ENCODE measurements at places on chromosomes 11 and 22. TPM values are rescaled to one million over a fixed set of nuclear protein-coding genes. Genes with fewer than 3 reads are reported as not detected.

The CCDC117 gene
- polyA plus RNA-seq: 20.8 TPM

The GPR83 gene
- polyA plus RNA-seq: 0.15 TPM

The CRYBA4 gene
- not detected for polyA plus RNA-seq

The OR52A1 gene
- not detected for polyA plus RNA-seq

The TMEM151A gene
- polyA plus RNA-seq: not detected

The NCR3LG1 gene
- polyA plus RNA-seq: 0.23 TPM

The WNT11 gene
- polyA plus RNA-seq: 25.2 TPM

The FXYD2 gene
- polyA plus RNA-seq: 0.95 TPM

The DUSP8 gene
- polyA plus RNA-seq: 20.5 TPM

The IGSF9B gene
- polyA plus RNA-seq: 8.4 TPM

The SPTBN2 gene
- 23.2 TPM for polyA plus RNA-seq

GRCh38 chr11:126607776-126608541, 252.5 kb downstream of the ST3GAL4 start:
- no peak for DNase-seq

- DNase-seq: peak; percentile 81
Measured at GRCh38 chr11:64894070-64894811, 15.8 kb upstream of the EHD1 start.

DNA sequence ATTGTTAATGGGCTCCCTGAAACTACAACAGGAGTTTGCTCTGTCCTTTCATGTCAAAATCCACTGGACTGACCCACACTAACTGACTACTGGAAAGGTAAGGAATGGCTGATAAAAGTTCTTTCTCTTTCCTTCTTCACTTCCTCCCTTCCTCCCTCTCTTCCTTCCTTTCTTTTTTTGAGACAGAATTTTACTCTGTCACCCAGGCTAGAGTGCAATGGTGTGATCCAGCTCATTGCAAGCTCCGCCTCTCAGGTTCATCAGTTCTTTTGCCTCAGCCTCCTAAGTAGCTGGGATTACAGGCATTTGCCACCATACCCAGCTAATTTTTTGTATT, 85.2 kb downstream of the IGLL1 start:
- no peak for DNase-seq

- DNase-seq: no peak
Measured at GRCh38 chr11:72940417-72940816, 126.2 kb downstream of the ATG16L2 start.

GRCh38 chr11:36377759-36378564, 81.9 kb downstream of the PRR5L start:
- no peak for DNase-seq

DNA sequence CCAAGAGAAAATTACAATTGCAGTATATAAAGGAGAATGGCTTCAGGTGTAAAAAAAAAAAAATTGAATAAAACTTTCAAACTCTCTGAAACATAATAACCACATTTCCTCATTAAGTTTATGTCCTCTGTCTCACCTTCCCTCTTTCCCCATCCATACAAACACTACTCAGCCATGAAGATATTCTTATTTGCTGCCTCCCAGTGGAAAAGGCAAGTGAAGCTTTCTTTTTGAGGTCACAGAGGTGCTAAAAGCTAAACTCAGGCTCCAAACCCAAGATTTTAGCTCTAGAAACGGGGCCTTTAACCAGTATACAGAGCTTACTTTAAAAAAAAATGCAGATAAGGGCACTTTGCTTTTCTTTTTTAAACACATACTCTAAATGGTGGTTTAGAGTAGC, 1568.5 kb downstream of the FAM181B start:
- DNase-seq: no peak

GRCh38 chr11:122780296-122780949, 57.9 kb upstream of the CRTAM start:
- no peak for DNase-seq

DNA sequence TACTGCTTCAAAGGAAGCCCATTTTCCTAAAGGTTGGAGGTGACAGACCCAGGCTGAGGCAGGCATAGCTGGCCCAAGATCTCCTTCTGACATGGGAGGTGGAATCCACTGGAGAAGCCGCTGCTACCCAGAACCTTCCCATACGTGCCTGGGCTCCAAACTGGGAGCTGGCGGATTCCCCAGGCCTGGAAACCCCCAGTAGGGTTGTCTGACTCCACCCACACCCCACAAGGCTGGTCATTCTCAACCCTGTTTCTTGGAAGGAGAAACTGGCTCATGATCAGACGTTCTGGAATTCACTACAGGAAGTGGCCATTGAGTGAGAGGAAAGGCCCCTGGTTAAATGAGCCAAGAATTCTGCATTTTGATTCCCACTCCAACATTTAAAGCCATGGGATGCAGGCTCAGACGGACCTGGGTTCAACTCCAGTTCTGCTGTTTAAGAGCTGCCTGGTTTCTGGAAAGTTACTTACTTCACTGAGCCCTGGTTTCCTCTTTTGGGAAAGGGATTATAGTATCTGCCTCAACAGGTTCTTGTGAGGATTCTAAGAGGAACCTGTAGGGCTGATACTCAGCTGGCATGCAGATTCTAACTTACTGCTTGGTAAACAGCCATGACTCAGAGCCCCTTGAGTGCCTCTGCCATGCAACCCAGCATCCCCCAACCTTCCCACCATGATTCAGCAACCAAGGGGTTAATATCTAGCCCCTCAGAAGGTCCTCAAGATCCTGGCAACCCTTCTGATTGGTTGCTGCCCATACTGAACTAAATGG, 19.4 kb upstream of the TSKU start:
- peak; percentile 77 for DNase-seq

DNA sequence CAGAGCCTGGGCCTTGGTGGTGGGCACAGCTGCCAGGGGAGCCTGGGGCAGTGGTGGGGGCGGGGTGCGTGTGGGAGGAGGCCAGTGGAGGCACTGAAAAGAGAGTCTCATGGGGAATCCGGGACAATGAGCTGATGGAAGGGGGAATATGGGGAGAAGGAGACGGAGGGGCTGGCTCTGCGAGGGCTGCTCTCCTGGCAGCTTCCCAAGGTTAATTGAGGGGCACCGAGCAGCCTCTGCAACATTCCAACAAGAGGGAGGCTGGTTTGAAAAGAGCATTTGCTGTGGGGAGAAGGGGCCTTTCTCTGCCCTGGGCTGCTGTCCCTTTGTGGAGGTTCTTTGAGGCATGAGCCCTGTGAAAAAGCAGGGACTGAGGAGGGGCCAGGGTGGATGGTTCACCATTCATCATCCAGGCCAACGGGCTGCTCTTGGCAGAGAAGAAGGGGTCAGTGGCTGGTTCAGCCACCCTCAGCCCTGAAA, 9.4 kb upstream of the IGSF9B start:
- no peak for DNase-seq

DNA sequence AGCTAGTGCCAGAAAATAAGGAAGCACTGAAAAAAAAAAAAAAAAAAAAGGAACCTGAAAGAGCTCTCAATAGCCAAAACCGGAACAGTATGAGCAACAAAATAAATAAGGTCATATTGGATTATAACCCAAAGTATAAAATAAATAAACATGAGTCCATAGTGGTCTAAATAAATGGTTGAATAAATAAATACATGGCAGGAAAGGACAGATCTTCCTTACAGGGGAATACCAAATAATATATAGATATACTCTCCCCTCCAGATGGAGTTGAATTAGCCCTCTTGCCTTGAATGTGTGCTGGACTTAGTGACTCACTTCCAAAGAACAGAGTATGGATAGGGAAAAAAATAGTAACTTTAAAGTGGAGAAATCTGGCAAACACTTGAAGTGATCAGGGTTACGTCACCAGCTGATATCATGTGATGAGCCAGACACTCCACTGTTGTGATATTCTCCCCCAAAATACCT, 14.3 kb upstream of the ARRB1 start:
- no peak for DNase-seq

GRCh38 chr11:109267293-109268095, 154.5 kb upstream of the C11orf87 start:
- DNase-seq: no peak

DNA sequence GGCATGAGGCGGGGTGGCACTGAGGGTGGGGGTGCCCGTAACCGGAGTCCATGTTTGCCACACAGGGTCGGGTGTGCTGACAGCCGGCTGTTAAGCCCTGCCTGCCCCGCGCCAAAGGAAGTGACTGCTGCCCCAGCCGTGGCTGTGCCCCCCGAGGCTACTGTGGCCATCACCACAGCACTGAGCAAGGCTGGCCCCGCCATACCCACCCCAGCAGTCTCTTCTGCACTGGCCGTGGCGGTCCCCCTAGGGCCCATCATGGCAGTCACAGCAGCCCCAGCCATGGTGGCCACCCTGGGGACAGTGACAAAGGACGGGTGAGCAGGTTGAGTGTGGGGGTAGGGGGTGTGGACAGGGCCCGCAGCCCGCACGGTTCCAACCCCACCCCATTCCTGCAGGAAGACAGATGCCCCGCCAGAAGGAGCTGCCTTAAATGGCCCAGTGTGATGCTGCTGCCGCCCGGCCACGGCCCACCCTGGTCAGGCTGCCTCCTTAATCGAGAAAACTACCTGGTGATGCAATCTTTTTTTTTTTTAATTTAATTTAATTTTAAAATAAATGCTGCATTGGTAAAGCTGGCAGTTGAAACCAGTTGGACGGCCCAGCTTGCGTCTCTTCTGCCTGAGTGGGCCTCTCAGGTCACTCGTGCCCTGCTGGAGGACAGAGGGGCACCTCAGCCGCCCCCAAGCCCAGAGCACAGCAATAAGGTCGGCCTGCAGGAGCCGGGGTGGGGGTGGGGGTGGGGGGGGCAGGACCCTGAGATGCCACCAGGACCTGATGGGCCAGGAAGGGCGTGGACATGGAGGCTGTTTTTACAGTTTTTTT, 30.8 kb downstream of the SBF1 start:
- DNase-seq: no peak

DNA sequence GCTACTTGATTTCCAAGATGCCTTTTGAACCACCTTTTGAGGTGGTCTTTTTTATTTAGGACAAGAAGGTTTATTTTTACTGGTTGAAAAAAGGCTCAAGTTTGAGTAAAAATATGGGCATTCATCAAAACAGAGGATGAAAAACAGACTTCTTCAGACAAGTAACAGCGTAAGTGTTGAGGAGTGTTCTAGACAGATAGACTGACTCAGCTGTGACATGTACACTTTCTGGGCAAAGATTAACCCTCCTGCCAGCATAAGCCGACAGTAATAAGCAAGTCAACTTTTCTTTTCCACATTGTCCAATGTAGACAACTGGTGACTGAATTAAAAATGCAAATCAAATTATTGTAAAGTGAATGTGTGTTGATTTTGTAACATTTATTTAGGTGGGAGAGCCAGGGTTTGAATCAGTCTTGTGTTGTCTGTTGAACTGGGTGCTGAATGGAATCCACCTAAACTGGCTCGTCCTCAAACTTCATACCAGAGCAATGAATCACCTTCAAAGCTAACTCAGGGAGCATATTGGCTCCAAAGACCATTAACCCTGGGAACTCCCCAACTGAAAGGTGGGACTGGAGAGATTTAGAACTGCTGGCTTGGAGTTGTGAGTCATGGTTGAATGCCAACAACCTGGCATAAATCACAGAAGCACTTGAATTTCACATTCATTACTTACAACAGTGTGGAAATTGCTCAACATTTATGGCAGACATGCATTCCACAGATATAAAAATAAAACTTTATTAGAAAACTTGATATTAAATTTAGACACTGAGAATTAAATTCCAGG, 377.0 kb downstream of the ETS1 start:
- no peak for DNase-seq

GRCh38 chr22:38213319-38213989, 11.7 kb downstream of the MAFF start:
- no peak for DNase-seq

- no peak for DNase-seq
Measured at GRCh38 chr11:121461843-121462242, 9.1 kb upstream of the SORL1-AS1 start.

DNA sequence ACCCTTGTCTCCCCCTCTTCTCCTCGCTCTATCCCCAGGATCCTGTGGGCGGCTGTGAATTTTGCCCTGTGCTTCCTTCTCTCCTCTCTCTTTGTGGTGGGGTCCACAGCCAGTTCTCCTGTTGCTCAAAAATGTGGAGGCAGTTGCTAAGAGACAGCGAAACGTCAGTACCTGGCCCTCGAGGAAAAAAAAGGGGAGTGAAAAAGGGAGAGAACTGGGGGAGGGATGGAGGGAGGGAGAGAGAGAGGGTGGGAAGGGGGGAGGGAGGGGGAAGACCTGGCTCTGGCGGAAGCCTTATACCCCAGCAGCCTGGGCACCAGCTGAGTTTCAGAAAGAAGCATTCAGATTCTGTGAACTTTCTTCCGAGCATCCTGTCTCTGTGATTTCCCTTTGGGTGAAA, 2.1 kb upstream of the LRRC55 start:
- no peak for DNase-seq

DNA sequence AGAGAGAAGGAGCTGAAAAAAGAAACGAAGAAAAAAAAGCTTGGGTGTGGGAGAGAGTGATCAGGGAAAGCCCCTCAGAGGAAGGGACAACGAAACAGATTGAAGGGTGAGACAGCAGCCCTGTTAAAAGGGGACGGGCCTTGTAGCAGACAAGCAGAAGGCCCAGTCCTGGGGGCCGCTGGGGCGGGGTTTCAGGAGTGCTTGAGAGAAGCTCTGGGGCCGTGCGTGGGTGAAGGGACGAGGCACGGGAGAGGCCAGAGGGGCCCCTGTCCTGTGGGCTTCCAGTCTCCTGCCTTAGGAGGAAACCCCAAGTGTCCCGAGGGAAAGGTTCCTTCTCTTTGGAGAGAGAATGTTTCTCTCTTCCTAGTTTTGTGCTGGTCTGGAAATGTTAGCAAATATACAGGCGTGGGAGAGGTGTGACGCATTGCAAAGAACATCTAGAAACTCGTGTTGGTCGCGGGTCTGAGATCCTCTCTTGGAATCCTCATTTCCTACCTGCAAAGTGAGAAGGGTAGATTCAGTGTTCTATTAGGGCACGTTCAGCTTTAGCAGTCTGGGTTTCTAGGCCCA, 28.6 kb downstream of the ADAMTS15 start:
- DNase-seq: no peak

- no peak for DNase-seq
Measured at GRCh38 chr11:18282626-18283025, 16.6 kb downstream of the SAA1 start.

- DNase-seq: no peak
Measured at GRCh38 chr22:37310815-37311595, 28.7 kb downstream of the CYTH4 start.

Measured in muscle of back (tissue), 13 donors.